ENCODE measurements at places on chromosomes 13 and 19.
A peak's percentile ranks its signal among the peaks of the same experiment; 100 is the strongest.

- no peak for DNase-seq
Measured at GRCh38 chr13:101785858-101786257, 333.4 kb downstream of the ITGBL1 start.

GRCh38 chr13:97434397-97435201 lies 630 bp downstream of the RAP2A start:
- peak; percentile 33 for DNase-seq

DNA sequence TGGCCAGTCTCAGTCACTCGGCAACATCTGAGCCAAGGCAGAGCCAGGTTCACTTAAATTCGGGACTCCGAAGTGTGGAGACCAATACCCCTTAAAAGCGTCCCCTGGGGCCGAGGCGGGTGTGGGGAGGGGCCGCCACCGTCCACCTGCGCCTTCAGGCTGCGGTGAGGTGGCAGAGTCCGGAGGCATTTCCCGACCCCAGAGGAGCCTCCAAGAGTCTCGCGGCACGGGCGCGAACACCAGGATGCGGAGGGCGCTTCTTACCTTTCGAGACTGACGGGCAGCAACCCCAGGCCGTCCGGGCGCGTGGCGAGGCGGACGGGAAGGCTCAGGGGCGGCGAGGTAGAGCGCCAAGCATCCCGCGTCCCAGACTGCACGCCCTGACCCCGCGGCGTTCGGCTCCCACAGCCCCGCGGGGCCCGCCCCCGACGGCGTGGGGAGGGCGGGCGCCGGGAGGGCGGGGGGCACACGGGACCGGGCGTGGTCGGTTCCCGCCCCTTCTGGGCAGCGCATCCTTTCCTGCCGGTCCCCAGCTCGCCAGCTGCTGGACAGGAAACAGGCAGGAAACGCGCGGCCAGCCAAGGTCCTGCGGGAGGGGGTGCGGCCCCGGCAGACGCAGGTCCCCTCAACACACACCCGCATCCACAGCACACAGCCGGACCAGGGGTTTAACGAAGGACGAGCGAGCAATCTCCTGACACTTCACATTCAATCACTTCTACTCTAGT lies at the start of gene THSD1:
Gene THSD1 (minus strand): TSS at position 406 of the 728 bp plus-strand sequence. CDS start 3,572 bp downstream, outside the sequence.
- no peak for DNase-seq

GRCh38 chr13:32881777-32882145 lies 134.5 kb upstream of the KL start:
- DNase-seq, result no peak

DNA sequence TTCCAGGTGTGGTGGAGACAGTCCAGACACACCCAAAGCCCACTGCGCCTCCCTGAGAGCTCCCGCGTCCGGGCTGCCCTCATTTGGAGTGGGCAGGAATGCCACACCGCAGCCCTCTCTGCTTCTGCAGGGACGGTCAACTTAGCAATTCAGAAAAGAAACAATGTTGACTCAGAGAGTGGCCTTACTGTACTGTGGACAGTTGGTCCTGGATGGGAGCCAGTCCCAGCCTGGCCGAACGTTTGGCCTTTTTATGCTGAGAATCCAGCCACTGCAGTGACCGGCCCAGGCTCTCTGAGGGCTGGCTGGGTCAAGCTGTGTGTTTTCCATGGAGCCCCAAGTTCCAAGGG lies 7.2 kb downstream of the GAS6 start:
- no peak for DNase-seq

- no peak for DNase-seq
Measured at GRCh38 chr19:29596885-29597525, 9.1 kb upstream of the POP4 start.

Measured in CD4-positive, alpha-beta T cell treated with Interleukin-1 beta for 1 hour (primary cell).